ENCODE measurements at places on chromosomes 13 and 19.

GRCh38 chr13:20428666-20429644 lies 96.7 kb downstream of the CRYL1 start:
- DNase-seq = no peak

DNA sequence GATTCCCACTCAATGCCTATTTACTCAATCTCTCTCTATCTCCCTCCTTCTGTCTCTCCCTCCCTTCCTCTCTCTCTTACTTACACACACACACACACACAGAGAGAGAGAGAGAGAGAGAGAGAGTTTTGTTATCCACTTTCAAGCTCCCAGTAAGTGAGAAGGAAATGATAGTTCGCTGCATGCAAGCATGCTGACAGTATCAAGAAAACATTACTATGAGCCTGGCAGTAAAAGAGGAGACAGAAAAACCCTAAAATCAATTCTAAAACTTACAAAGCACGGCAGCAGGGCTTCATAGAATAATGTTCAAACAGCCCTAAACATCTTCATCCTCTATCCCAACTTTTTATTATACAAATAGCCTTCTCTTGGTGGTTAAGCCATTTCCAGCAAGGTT lies 171.9 kb downstream of the FOXO1 start:
- no peak for DNase-seq

- no peak for DNase-seq
Measured at GRCh38 chr19:31641591-31641990, 292.4 kb upstream of the TSHZ3 start.

DNA sequence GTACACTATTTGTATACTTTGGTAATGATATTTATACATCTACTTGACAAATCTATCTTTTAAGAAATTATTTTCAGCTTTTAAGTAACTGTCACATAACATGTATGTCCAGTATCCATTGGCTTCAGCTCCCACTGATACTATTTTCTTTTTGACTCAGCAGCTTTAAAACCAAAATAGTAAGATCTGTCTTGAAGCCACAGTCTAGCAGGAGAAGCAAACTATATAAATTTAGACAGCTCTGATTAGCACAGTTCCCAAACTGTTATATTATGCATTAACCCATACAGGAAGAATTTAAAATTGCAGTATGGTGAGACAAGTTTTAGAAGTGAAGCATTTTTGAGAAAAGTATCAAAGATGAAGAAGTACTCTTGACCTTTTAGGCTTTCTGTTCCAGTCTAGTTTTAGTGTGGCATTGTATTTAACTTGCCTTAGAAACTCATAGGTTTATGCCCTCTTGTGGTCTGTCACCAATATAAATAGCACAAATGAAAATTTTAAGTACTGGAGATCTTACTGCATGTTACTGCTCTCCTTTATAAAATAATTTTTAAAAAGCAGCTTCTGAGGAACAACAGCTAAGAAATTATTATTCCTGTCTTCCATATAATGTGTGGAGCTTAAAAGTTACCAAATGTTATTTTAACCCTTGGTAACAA lies 24.7 kb downstream of the URI1 start:
- DNase-seq = peak; percentile 15

- no peak for DNase-seq
Measured at GRCh38 chr13:49213997-49214916, 5.9 kb upstream of the MLNR start.

- DNase-seq = no peak
Measured at GRCh38 chr19:28642787-28643683, 569.9 kb downstream of the UQCRFS1 start.

DNA sequence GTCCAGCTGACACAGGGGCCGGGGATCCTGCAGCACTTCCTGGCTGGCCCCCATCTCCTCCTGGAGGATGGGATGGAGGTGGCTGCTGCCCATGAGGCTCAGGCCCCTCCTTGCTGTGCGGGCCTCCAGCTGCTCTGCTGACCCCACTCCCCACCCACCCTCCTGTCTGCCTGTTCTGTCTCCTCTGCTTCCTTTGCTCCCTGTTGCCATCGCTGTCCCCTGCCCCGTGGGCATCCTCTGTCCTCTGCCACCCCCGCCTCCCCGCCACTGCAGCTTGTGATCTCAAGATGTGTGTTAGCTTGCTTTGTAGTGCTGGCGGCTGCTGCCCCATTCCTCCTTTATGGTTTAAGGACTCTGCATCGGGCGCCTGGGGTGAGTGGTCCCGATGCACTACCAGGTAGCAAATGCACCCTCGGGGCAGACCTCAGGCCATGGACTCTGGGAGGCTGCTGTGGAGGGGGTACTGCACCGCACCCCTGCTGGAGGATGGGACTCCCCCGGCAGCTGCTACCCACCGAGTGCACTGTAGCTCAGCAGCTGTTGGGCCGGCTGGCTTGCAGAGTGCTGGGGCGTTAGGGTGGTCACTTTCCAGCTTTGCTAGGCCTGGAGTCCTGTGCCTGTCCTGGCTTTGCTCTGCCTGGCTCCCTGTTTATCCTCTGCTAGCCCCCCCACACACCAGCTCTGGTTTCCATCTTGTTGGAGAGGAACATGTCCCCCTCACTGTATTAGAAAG lies 15.8 kb upstream of the C19orf33 start:
- no peak for DNase-seq

DNA sequence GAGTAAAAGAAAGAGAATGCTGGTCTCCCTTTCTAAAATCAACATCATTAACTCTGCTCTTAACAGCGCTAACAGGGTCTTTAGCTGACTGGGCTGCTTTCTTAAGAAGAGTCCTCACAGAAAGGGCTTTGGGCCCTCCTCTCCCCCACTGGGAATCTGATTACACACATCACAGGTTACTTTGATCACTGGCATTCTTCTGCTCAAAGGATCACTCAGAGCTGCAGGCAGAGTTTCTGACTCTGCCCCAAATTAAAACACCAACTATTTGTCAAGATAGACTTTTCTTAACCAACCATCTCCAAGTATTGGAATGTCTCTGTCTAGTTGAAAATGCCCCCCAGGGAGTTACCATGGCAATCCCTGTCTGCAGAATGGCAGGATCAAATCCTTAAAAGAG lies 31.1 kb upstream of the SIAH3 start:
- DNase-seq = no peak

DNA sequence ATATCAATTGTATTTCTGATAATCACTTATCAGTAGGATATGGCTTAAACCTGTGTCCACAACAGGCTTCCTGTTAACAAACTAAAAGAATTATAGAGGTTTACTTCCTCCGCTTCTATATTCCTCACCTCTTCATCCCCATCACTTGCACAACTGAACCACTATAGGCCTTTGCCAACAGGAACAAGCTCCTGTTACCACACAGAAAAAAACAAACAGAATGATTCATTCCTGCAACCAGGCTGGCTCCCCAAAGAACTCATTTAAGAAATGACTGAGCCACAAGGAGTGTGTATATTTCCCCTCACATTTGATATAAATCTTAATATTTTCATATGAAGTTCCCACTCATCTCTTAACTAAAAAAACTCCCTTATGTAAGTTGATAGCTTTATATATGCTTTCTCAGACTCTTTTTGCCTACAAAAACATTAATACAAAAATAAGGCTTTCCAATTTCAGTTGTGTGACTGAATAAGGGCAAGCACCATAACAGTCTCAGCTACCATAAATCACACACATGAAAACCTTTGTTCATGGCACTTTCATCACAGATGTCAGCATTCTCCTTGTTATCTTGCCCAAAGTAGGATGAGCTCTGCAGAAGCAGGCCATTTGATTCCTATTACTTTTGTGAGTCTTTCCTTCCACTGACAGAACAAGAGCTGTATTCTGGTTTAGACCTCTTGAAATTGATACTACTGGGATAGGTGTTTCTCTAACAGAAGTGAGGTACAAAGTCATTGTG lies 366.8 kb downstream of the SLITRK1 start:
- DNase-seq = no peak

- DNase-seq = peak; percentile 94
Measured at GRCh38 chr19:18940769-18941627, at the start of gene HOMER3. Gene HOMER3, minus strand, starts transcription at chr19:18941217. Its CDS starts 2,235 bp downstream, at chr19:18938982.

GRCh38 chr19:29772696-29773095 lies 39.1 kb upstream of the CCNE1 start:
- no peak for DNase-seq

DNA sequence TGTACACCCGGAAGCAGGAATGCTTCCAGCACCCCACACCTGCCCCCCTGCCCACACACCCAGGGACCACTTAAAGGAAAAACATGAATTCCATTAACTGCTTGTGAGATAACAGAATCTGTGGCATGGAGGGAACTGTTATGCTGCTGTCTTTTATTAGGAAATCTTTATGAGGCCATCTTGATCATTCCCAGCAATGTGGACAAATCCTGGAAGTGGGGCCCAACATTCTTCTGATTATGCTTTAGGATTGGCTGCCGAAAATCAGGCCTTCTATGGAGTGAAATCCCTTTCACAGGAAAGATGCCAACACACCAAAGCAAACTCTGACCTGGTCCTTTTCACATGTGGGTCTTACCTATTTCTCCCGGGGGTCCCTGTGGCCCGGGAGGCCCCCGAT lies 114.5 kb downstream of the COL4A1 start:
- DNase-seq = no peak

GRCh38 chr13:97390941-97391600 lies 42.9 kb upstream of the RAP2A start:
- no peak for DNase-seq

GRCh38 chr13:29196409-29197074 lies 376.4 kb downstream of the MTUS2 start:
- no peak for DNase-seq

- DNase-seq = peak; percentile 28
Measured at GRCh38 chr13:104773775-104774174, 1707.6 kb upstream of the SLC10A2 start.

GRCh38 chr13:74134777-74135325 lies 647 bp upstream of the KLF12 start:
- peak; percentile 38 for DNase-seq

DNA sequence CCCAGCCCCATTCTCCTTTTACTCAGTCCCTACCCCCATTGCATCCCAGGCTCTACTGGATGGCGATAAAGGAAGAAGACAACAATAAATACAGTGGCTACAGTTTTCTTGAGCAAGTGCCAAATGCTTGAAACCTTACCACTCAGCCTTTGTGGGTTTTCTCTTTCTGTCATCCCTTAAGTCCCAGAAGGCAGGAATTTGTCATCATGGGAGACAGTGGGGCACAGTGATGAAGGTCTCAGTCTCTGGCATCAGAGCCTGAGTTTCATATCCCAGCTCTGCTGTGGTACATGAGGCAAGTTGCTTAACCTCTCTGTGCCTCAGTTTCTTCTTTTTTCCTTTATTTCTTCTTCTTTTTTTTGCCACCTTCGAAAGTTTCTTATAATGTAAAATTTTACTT lies 5.1 kb upstream of the COMP start:
- peak; percentile 44 for DNase-seq

- DNase-seq = no peak
Measured at GRCh38 chr19:13195678-13196077, 45.5 kb downstream of the IER2 start.
